ENCODE measurements at places on chromosomes 6 and 20.

DNA sequence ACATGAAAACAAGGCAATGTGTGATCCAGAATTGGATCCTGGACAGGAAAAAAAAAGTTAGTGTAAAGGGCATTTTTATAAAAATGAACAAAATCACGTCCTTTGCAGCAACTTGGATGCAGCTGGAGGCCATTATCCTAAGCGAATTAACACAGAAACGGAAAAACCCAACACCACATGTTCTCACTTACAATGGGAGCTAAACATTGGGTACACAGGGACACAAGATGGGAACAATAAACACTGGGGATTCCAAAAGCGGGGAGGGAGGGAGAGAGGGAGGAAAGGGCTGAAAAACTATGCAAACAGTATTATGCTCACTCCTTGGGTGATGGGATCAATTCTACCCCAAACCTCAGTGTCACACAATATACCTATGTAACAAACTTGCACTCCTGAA, 91.4 kb upstream of the BTBD3 start:
- DNase-seq, result no peak

- DNase-seq, result no peak
Measured at GRCh38 chr20:44501448-44501847, 20.4 kb downstream of the SERINC3 start.

GRCh38 chr6:22642254-22642653, 72.9 kb downstream of the HDGFL1 start:
- no peak for DNase-seq

GRCh38 chr6:38599261-38599660, 40.5 kb downstream of the BTBD9 start:
- no peak for DNase-seq

GRCh38 chr6:156781861-156782631, 4.9 kb downstream of the ARID1B start:
- peak; percentile 7 for DNase-seq

All from SW480 (cell line).